Kidney (tissue), 22 donors: ENCODE measurements at places on chromosomes 12 and 14. TPM values are rescaled to one million over a fixed set of nuclear protein-coding genes. Genes with fewer than 3 reads are reported as not detected.
A peak's percentile ranks its signal among the peaks of the same experiment; 100 is the strongest.

- H3K36me3 ChIP-seq, result no peaks in the 10 kb centered on the region
- no peaks in the 10 kb centered on the region for H3K4me1 ChIP-seq
- no peak overlapping the region for H3K4me3 ChIP-seq
- H3K27me3 ChIP-seq, result no peaks in the 10 kb centered on the region
- H3K27ac ChIP-seq, result no peak overlapping the region
Observed at GRCh38 chr12:5497329-5498053, 65.6 kb downstream of the NTF3 start.

- DNase-seq, result no peak
- no peak overlapping the region for H3K4me3 ChIP-seq
- H3K4me1 ChIP-seq, result no peaks in the 10 kb centered on the region
- no peaks in the 10 kb centered on the region for H3K27me3 ChIP-seq
Observed at GRCh38 chr12:39440101-39440500, 2.8 kb downstream of the KIF21A start.

GRCh38 chr14:54867011-54867410 lies 35.6 kb downstream of the GCH1 start:
- H3K27ac ChIP-seq, result no peak overlapping the region
- no peaks in the 10 kb centered on the region for H3K27me3 ChIP-seq
- H3K36me3 ChIP-seq, result no peaks in the 10 kb centered on the region
- DNase-seq, result peak; percentile 37

DNA sequence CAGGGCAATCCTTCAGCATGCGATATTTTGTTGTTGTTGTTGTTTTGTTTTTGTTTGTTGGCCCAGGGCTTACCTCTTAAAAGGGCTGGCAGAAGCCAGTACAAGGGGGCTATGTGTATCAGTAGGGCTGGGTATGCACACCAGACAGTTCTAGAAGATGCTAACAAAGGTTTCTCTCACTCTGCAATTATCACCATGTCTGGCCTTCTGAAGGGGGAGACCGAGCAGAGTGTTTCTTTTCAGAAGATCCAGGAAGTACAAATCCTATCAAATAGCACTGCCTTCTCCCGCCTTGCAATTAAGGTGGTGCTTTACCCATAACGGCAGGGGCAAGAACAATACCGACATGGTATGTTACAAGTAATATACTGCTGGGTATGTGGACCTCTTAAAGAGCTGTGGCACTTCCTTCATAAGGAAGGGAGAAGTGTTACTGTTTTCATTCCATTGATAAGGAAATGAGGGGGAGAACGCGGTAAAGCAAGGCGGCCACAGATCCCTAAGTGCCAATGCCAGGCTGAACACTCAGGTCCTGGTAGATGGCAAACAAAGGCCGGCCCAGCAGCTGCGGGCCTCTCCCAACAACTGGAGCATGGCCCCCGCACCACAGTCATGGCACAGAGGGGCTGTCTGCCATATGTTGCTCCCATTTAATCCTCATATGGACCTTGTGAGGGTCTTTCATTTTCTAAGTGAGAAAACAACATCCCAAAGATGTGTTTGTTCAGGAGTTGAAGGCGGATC lies 19.2 kb upstream of the CACNA2D4 start:
- H3K27ac ChIP-seq, result no peak overlapping the region
- peaks cover 20% of the 10 kb centered on the region for H3K4me1 ChIP-seq
- no peak overlapping the region for H3K4me3 ChIP-seq
- DNase-seq, result no peak
- H3K27me3 ChIP-seq, result no peaks in the 10 kb centered on the region

DNA sequence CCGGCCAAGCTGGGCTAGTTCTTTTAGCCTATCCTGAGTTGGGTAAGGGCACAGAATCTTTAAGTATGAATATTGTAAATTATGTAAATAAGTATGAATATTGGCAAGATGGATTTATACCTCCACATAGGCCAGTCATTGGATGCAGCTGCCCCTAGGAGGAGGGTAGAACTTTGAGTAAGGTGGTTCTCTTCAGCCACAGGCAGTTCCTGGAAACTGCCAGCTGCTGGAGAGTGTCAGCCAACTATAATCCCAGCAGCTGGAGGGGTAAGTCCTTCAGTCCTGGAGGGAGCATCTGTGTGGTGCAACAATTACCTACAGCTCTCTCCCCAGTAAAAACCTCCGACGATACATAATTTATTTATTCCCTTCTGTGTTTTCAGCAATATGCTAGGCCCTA lies 65.8 kb upstream of the TMPO start:
- H3K27me3 ChIP-seq, result no peaks in the 10 kb centered on the region
- no peak overlapping the region for H3K4me3 ChIP-seq
- no peaks in the 10 kb centered on the region for H3K4me1 ChIP-seq
- no peak for DNase-seq
- no peak overlapping the region for H3K27ac ChIP-seq

DNA sequence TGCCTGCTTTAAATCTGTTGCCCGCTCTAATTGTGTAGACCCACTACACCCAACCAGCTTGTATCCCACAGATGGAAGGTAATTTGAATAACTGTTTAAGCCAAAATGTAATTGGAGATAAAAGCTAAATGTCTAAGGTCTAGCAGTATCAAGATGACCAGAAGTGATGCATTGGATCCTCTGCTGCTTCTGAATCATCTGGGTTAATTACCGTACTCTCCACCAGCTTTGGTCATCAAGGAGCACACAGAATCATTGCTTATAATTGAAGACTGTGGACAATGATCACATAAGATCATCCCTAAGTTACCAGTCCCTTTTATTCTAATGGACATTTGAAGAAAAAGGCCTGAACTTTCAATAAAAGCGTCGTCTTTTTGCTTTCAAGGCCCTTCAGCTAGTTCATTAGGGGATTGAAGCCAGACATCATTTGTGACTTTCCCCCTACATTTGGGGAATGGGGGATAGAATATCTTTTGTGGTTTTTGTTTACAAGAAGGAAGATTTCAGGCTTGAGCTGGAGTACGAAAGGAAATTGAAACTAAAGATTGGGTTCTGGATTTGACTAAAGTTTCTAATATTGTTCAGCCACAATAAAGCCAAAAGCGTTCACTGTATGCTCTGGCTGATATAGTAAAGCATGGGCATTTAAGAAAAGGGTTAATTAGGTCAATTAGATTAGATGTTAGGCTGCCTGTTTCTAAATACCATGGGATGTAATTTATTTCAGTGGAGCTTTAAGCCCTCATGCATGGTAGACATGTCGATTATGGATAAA lies 123.2 kb downstream of the CHST11 start:
- no peaks in the 10 kb centered on the region for H3K27me3 ChIP-seq
- no peak overlapping the region for H3K27ac ChIP-seq
- H3K36me3 ChIP-seq, result no peaks in the 10 kb centered on the region
- no peak overlapping the region for H3K4me3 ChIP-seq

Gene PRR4
- 1.8 TPM for total RNA-seq

DNA sequence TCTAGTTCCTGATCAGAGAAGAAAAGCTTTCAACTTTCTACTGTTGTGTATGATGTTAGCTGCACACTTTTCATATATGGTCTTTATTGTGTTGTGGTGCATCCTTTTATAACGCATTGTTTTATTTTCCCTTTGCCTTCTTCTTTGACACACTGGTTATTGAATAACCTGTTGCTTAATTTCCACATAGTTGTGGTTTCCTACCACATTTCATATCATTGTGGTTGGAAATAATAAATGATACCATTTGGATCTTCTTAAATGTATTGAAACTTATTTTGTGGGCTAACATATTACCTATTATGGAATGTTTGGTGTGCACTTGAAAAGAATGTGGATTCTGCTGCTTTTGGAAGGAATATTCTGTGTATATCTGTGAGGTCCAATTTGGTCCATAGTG lies 64.9 kb downstream of the GPHN start:
- no peak overlapping the region for H3K27ac ChIP-seq
- H3K27me3 ChIP-seq, result no peaks in the 10 kb centered on the region
- no peaks in the 10 kb centered on the region for H3K4me1 ChIP-seq
- no peak for DNase-seq

DNA sequence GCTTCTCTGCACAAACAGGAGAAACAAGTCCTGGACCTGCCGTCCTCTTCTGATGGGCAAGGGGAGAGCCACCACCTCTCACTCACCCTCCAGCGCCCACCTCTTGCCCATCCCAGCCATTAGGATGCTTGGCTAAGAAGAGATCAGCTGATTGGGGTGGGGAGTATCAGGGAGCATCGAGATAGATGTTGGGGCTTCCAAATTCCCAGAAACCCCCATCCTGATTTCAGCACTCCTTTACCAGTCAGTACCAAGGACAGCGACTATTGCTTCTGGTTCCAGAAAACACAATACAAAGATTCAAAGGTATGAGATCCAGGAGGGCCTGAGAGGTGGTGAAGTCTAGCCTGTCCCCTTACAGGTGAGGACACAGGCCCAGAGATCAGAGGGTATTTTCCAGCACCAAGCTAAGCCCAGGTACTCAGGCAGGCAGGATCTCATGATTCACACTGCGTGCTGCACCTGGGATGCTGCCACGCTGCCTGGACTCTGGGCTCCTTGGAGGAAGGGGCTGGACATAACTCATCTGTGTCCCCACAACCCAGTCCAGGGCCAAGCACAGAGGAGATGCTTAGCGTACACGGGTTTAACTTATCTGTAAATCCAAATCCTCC lies 76.6 kb downstream of the TUNAR start:
- no peak overlapping the region for H3K27ac ChIP-seq
- H3K4me1 ChIP-seq, result no peaks in the 10 kb centered on the region
- H3K27me3 ChIP-seq, result no peaks in the 10 kb centered on the region
- no peaks in the 10 kb centered on the region for H3K36me3 ChIP-seq
- DNase-seq, result no peak

DNA sequence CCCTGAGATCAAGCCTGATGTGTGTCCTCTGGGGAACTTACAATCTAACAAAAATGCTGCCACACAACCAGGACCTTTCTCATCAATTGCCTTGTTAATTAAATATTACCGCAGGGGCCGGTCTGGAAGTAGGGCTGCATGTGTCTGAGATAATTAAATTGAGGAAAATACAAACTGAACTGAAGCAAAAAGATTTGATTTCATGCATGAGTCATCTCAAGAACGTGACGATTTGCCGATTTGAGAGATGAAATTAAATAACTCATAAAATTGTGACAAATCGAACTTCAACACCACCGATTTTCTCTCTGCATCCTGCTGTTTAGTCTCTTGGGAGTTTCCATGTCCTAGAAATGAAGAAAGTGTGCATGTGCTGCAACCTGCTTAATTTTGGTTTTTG lies 94.6 kb upstream of the DAAM1 start:
- H3K4me3 ChIP-seq, result no peak overlapping the region
- H3K36me3 ChIP-seq, result no peaks in the 10 kb centered on the region
- H3K27me3 ChIP-seq, result no peaks in the 10 kb centered on the region
- H3K27ac ChIP-seq, result no peak overlapping the region

GRCh38 chr12:42609605-42610004 lies 20.1 kb upstream of the PRICKLE1 start:
- no peak for DNase-seq
- H3K27me3 ChIP-seq, result no peaks in the 10 kb centered on the region
- H3K4me1 ChIP-seq, result no peaks in the 10 kb centered on the region
- no peak overlapping the region for H3K27ac ChIP-seq

Gene LGR5
- 0.19 TPM for total RNA-seq

Gene NXPH4
- total RNA-seq, result 0.16 TPM

Gene P2RX7
- 3.5 TPM for total RNA-seq

Gene APPL2
- 42.5 TPM for total RNA-seq
